ENCODE measurements at places on chromosomes 5 and 9.
A peak's percentile ranks its signal among the peaks of the same experiment; 100 is the strongest.

DNA sequence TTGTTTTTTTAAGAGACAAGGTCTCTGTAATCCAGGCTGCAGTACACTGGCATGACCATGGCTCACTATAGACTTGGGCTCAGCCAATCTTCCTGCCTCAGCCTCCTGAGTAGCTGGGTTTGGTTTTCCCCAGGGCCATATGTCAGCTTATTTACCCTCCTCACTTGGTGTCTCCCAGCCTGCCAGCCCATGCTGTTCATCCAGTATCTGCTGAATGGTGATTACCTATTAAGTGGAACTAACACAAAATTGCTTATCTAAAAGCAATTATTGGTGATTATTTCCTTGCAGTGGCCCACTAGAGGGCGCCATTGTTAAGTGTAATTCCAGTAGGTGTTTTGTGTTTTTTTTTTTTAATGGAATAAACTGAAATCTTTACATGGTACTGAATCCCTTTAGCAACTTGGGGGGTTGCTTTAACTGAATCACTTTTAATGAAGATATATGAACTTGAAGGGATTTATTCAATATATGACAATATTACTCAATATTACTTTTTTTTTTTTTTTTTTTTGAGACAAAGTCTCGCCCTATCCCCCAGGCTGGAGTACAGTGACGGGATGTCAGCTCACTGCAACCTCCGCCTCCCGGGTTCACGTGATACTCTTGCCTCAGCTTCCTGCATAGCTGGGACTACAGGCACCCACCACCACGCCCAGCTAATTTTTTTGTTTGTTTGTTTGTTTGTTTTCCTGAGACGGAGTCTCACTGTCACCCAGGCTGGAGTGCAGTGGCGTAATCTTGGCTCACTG, 13.8 kb downstream of the EXOSC2 start:
- peak; percentile 91 for DNase-seq

DNA sequence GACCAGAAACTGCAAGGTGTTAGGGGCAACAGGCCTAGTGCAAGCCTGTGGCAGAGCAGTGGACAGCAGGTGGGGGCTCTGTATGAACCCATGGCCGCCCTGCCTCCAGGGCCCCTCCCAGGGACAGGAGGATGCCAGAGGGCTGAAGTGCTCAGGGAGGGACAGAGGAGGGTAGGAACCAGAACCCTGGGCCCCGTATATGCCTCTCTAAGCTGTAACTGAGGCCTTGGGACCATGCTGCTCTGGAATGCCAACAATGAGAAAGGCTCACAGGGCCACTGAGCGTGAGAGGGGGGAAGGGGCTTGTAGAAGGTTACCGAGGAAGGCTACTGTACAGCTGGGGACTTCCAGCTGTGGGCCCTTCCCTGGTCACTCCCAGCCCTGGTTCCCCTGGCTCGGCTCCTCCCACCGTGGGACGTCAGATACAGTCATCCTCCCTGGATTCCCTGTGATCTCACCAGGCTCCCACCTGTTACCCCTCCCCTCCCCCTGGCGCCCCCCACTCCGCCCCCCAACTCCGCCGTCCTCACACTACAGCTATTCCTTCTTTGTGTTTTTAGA, 21.1 kb downstream of the AQP7 start:
- DNase-seq, result peak; percentile 63

GRCh38 chr9:106287091-106287631, 575.8 kb upstream of the ZNF462 start:
- DNase-seq, result peak; percentile 70

DNA sequence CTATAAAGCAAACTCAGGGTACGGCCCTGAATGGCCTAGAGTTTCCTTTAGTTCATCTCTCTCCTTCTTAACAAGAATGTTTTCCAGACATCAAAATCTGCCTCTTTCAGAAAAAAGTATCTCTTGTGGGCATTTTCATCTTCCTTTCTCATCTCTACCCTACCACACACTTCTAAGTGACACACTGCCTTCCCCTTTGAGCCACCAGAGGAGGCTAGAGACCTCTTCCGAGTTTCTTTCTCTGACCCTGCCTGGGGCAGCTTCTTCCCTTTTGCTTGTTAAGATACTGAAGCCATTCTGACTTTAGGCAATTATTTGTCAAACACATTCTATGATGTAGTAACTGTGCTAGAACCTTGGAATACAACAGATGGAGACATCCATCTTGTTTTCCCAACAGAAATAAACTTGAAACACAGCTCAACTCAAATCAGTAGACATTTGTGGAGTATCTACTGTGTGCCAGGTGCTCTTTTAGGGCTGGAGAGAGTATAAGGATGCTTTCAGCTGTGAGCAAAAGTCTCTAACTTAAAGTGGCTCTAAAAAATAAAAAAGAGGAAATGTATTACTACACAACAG, 8.6 kb upstream of the SV2C start:
- DNase-seq, result peak; percentile 51

DNA sequence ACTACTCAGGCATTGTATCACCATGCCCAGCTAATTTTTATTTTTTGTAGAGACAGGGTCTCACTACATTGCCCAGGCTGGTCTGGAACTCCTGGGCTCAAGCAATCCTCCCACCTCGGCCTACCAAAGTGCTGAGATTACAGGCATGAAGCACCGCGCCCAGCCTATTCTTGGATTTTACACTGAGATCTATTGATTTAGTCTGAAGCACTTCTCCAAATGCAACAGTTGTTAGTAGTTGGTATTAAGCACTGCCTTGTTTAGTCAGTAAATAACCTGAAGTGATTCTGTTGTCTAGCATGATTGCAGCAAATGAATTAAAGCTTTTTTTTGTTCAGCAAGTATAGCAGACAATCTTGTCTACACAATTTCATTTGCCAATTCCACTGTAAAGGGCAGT, 8.9 kb upstream of the CCNB1 start:
- no peak for DNase-seq
